ENCODE measurements at places on chromosomes 11 and 22.

DNA sequence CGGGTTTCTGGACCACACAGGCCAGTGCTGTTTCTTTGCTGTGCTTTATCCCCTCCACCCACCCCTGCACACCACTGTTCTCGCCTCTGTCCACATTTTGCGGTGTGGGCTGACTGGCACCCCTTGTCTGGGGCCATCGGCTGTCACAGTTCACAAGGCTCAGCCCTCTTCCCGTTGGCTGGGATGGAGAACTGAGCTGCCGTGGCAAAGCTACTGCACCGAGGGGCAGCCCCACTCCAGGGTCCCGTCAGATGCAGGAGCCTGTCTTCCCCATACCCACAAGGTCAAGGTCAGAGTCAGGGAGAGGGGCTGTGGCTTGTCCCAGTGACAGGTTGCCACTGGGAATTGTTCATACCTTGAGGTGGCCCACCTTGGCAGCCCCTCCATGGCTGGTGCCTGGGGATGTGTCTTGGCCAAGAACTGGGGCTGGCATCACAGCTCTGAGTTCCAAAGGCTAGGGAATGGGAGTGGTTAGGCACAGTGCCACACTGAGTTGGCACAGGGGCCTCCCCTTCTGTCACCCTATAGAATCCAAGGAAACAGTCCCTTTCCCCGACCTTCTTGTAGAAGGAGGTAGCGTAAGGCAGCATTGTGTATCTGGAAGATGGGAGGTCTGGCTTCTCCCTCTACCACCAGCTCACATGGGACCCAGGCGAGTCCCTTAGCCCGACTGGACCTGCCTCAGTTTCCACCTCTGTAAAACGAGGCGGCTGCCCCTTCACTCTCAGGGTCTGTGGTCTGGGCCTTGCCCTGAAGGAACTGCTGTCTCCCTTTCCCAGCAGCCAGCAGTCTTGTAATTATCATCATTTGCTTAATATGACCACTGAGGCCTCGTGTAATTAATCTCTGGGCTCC, 3.4 kb downstream of the GRK2 start:
- DNase-seq = no peak

GRCh38 chr11:64234647-64235379, 429 bp downstream of the VEGFB start:
- peak; percentile 24 for DNase-seq

DNA sequence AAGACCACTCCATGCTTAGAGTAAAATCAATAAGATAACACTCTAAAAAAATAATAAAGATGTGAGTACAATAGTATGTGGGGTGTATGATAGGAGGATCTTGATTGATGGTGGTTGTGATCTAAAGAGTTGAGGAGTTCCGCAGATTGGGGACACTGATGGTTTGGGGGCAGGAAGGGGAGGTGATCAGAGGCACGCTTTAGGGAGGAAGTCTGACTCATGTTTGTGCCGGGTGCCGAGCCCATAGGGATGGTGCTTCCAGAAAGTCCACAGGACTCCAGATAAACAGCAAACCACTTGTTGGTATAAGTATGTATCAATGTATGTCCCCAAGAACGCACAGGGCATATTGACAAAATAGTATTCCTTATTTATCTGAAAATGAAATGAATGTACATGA, 27.5 kb downstream of the LINC01488 start:
- DNase-seq = no peak

- DNase-seq = no peak
Observed at GRCh38 chr11:78933350-78933749, 358.7 kb upstream of the NARS2 start.

DNA sequence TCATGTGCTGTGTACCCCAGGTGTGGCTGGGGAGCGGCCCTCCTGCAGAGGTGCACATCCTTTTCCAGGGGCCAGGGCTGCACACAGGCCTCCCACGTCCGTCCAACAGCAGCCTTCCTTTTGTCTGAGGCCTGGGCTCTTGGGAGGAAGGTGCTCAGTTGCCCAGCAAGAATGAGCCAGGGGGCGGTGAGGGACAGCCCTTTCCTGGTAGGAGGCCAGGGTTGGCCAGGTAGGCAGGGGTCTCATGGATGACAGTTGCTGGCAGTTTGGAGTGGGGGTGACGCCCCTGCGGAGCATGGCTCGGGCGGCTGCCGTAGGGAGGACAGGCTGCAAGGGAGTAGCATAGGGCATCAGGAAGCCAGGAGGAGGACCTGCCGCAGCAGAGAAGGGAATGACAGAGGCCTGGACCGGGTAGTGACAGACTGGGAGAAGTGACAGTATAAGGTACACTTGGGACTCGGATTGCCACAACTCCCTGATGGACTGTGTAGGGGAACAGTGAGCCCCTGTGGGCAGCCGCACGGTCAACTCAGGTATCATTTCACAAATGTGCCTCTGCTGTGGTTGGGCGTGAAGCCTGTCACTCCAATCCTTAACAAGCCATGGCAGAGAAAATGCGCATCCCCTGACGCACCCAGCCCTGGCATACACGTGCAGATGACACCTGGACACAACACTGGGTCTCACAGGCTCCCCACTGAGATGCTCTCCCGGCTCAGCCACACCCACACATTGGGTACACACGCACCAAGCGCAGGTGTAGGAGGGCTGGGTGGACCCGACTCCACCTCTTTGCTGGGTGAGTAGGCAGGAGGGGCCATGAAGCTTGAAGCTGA, 79.7 kb downstream of the DGCR2 start:
- no peak for DNase-seq

DNA sequence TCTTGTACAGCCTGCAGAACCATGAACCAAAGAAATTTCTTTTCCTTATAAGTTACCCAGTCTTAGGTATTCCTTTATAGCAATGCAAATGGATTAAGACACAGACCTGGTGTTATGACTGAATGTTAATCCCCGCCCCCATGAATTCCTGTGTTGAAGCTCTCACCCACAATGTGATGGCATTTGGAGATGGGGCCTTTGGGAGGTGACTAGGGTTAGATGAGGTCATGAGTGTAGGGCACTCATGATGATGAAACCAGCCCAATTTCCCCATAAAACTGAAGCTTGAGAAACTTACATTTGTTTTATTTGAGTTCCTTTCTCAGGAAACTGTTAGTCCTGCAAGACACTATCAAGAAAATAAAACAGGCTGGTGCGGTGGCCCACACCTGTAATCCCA, 115.8 kb upstream of the THY1 start:
- no peak for DNase-seq

GRCh38 chr11:81717695-81718094, 1016.0 kb downstream of the FAM181B start:
- no peak for DNase-seq

- DNase-seq = no peak
Observed at GRCh38 chr11:128246810-128247594, 340.4 kb downstream of the ETS1 start.

DNA sequence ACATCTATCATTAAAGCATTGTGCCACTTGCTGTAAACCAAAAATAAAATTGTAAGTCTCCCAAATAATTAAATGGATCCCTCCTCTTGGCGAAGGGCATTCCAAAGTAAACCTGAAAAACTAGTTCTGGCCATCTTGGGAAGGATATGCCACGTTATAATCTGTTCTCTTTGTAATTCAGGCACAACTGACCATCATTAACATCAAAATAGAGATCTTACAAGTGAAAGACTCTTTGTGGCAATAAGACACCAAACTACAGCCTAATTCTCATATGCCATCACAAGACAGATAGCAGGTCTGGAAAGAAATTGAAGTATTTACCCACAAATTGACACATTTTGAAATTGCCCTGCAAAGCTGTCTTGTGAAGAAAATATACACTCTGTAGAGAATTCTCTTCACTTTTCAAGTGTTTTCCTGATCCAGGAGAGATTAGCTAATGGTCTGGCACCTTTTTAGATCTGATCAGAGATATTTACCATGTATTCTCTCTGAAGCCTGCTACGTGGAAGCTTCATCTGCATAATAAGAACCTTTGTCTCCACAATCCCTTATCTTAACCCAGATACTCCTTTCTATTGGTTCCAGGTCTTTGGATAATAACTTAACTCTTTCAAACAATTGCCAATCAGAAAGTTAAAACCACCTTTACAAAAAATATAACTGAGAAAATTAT, 630.4 kb upstream of the CCDC179 start:
- DNase-seq = no peak
